Effector CD4-positive, alpha-beta T cell (primary cell): ENCODE measurements at places on chromosomes 12 and 14.
A peak's percentile ranks its signal among the peaks of the same experiment; 100 is the strongest.

- no peak for DNase-seq
These were observed 6.8 kb upstream of the HNF1A start for GRCh38 chr12:120971299-120972180.

DNA sequence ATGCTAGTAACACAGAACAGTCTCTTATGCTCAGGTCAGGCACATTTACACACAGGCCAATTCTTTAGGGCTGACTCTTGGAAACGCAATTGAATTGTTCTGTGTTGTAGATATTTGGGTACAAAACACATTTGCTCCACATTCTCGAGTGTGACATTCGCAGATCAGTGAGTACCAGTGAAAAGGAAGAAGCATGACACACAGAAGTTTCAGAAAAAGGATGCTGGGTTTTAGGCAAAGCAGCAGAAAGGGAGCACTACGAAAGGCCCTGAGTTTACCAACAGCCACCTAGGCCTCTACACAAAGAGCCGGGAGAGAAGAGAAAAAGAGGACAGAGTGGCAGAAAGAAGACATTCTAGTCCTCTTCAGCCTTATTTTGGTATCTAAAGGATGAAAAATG lies 254.4 kb upstream of the BTG1 start:
- DNase-seq, result no peak

DNA sequence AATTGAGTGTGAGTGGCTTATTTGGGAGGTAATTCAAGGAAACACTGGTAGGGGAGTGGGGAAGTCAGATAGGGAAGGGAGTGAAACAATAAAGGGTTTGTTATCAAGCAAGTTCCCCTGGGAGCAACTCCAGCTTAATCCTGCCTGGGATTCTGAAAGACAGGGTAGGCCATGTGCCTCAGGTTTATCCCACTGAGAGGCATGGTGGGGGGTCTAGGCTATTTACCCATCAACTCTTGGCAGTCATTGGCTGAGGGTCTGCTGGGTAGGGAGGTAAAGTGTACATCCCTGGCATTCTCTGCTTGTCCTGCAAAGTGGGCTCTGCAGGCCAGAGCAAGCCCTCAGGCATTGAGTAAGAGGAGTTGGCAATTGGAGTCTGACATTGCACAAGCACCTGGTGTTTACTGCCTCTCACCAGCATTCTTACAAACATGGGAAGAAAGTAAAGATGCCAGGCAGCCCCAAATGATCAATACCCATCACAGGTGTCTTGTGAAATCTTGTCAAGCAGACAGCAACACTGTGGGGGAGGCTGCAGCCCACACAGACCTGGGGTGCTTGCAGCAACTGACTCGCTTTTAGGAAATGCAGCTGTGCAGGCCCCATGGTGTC lies 169.3 kb downstream of the KTN1 start:
- DNase-seq, result no peak

DNA sequence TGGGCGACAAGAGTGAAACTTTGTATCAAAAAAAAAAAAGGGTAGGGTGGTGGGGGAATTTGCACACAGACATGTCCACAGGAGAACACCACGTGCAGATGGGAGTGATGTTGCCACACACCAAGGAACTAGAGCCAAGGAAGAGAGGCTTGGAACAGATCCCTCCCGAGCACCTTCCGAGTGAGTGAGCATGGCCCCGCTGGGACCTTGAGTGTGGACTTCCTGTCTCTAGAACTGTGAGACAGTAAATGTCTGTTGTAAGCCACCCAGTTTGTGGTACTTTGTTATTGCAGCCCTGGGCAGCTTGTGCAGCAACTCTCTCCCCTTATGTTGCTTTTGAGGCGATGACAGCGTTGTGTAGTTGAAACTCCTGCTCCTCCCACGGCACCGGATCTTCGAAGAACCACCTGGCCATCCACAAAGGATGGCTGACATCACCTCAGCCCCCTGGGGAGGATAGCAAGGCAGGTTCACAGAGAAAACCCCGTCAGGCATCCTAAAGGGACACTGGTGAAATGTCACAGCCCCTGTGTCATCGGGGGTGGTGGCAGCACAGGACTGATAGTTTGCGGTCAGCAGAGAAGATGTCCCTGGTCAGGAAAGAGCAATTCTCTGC lies 54.7 kb upstream of the PLEKHG3 start:
- no peak for DNase-seq

DNA sequence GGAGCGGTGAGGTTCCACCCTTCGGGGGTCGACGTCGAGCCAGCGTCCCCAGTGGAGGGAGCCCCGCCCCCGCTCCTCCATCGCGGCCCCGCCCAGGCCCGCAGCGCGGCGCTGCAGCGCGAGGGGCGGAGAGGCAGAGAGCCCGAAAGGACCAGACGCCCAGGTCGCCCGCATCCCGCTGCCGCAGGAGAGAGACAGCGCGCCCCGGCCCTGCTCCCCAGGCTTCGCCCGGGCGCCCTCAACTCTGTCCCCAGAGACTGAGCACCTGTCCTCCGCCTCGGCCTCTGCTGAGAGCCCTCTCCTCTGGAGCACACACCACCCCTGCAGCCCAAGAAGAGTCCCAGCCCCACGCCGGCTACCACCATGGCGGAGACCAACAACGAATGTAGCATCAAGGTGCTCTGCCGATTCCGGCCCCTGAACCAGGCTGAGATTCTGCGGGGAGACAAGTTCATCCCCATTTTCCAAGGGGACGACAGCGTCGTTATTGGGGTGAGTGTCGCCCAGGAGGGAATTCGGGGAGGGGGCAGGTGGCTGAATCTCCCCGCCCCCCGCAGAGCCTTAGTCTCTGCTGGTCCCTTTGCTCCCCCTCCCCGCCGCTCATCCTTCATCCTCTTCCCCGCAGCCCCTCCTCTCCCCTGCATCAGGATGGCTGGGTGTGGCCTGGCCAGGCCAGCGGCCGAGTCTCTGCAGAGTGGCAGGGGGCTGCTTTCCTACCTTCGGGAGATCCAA lies at the start of gene KIF5A:
TSS of gene KIF5A (plus strand) at position 136 of the 732 bp plus-strand sequence. CDS start at position 364, 228 bp downstream.
- peak; percentile 34 for DNase-seq

- DNase-seq, result no peak
These were observed 18.3 kb upstream of the EIF2B2 start for GRCh38 chr14:74984236-74985027.

- DNase-seq, result no peak
These were observed 127.4 kb downstream of the KTN1 start for GRCh38 chr14:55707365-55707804.

DNA sequence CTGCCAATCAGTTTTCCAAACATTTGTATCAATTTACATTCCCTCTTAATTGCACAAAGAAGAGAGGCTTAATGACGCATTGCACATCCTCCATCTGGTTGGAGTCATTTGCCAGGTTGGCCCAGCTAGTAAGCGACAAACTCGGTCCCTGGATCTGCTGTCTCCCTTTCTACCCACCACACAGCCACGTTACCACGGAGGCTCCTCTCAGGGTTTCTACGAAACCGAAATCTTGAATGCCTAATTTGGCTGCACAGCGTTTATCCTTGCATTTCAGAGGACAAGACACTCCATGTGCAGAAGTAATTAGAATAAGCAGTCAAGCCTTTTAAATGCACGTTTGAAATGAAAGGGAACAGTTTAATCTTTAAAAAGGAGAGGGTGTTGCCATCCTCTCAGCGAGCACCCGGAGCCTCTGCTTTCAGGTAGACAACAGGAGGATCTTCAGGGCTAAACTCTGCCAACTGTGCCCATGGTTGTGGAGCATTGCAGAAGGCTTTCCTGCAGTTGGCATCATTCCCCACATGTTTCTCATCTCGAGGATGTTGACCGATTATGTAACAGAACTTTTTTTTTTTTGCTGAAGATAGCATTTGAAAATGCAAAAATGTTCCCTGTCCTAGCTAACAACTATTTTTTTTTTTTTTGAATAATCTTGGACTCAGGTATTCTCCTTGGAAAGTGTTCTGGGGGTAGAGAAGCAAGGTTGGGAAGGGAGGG lies 37.8 kb downstream of the SLC24A4 start:
- DNase-seq, result no peak

GRCh38 chr14:77203611-77204458 lies 22.2 kb downstream of the TMEM63C start:
- no peak for DNase-seq

GRCh38 chr12:132081423-132081822 lies 62.7 kb downstream of the DDX51 start:
- DNase-seq, result no peak

DNA sequence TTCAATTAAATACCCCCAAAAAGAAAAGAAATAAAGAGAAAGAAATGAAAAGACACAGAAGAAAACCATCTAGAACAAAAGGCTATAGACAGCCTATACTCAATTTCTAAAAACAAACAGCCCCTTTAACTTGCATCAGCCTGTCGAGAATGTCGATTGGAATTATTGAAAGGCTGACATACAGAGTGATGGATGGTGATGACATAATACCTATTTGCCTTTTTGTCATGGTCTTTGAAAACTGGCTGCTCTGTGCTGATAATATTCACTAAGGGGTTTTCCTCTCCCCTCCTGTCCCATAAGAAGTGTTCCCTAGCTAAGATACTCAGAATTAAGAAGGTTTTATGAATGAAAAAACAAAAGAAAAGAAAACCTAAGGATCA lies 393.7 kb downstream of the SOX5 start:
- no peak for DNase-seq

DNA sequence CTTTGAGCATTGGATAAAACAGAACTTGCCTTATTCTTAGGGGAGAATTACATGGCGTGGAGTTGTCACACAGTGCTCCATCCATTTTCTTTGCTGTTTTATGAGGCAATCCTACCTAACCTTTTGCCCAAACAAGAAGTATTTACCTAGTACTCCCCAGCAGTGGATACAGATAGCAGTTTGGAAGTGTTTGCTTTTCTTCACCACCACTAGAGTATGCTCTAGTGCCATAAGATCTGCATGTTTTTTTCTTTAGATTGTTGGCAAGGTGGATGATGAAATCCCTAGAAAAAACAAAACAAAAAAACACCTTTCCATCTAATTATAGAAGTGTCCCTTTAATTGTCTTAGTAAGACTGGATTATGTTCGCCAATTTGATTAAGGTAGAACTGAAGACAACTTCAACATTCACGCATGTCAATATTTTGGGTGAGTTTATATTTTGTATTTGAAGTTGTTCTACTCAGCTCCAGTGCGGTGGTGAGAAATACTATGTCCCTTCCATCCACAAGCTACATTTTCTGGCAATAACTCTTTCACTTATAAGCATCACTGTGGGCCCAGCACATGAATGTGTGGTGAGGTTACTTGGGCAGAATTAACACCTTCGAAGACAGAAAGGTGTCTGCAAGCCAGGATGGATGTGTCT lies 23.6 kb upstream of the TMEM260 start:
- no peak for DNase-seq

DNA sequence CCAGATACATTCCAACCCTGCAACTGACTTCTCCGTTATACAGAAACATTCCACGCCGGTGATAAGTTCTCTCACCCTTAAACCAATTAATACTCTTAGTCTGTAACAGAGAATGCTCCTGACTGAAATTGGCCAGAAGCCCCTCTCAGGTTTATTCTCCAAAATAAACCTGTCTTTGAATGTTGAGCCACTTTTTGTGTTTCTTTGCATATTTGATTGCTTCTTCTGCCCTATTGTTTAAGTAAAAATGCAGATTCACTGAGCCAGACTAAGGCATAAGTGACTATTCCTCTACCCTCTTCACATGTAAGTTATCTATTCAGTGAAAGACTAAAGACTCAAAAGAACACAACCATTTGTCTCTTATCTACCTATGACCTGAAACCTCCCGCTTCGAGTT lies 3.6 kb upstream of the AVPR1A start:
- no peak for DNase-seq

DNA sequence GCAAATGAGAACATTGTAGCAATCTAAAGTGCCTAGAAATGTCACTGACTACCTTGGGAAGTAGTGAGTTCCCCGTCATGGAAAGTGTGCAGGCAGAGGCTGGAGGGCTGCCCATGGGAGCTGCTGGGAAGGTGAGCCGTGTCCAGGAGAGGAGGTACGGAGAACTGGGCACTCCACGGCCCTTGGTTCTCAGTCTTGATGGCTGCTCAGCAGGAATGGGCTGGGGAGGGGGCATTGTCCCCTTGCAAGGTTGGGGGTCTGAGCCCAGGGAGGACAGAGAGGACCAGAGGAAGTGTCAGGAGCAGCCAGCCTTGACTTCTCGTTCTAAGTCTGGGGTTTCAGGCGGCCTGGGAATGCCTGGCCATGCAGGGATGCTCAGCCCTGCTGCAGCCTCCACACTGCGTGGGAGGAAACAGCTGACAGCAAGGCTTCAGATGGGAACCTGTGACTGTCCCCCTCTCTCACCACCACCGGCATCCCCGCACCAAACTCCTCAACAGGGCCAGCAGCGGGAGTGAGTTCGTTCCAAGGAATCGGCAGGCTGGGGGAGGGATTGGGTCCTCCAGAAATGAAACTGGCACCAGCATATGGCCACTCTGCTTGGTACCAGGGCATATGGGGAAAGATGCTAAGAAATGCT lies 140.2 kb downstream of the BCL11B start:
- DNase-seq, result no peak

GRCh38 chr12:20144341-20144740 lies 224.0 kb upstream of the PDE3A start:
- no peak for DNase-seq

GRCh38 chr14:32492457-32492856 lies 163.4 kb downstream of the AKAP6 start:
- DNase-seq, result no peak
